Lower lobe of right lung (tissue), 2 donors: ENCODE measurements at places on chromosomes 3 and 15.

DNA sequence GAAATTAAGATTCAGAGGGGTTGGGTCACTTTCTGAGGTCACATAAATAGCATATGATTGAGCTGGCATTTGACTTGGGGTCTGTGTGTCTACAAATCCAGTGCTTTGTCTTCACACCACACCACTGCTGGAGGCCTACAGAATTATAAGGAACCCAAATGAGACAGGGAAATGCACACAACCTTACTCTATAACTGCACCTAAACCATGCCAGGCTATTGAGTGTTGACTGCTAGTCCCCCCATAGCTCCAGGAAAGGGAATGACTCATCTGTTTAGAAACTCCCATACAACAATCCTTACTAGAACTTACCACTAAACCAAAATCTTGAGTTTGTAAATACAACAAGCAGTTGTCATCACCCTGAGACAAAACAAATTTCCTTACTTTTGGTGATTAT lies 16.9 kb upstream of the TSC22D2 start:
- no peak for DNase-seq

- DNase-seq, result peak; percentile 62
Observed at GRCh38 chr15:84685304-84685703, 27.3 kb upstream of the NMB start.

- no peak for DNase-seq
Observed at GRCh38 chr3:45748068-45748467, 48.3 kb downstream of the SLC6A20 start.

DNA sequence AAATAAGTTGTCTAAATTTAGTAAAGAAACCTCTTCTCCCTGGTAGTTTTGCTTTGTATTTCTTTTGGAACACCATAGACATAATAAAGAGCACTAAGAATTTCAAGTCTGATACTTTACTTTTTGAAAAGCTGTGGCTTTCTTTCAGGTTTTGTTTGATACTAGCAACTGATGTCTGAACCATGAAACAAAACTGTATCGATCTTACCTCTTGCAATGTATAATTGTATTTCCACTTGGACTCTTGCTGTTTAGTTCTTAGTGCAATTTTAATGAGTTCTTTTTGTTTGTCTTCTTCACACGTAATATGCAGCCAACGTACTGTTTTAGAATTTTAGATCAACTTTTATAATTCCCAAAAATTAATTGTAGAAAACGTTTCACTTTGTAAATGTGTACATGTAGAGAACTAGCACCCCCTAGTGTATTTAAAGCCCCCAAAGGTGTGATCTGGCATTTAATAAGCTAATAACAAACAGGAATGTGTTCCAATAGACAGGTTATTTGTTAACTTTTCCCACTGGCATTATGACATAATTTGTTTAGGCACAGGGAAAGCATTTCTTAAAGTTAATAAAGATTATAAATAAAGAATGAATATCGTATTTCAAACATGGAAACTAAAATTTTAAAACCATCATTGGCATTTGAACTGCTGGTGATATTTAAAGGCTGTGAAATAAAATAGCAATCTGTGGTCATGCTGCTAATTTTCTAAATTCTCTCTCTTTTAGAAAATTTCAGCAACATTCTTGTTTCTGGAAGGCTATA lies 289.1 kb upstream of the DNAJC19 start:
- DNase-seq, result no peak

DNA sequence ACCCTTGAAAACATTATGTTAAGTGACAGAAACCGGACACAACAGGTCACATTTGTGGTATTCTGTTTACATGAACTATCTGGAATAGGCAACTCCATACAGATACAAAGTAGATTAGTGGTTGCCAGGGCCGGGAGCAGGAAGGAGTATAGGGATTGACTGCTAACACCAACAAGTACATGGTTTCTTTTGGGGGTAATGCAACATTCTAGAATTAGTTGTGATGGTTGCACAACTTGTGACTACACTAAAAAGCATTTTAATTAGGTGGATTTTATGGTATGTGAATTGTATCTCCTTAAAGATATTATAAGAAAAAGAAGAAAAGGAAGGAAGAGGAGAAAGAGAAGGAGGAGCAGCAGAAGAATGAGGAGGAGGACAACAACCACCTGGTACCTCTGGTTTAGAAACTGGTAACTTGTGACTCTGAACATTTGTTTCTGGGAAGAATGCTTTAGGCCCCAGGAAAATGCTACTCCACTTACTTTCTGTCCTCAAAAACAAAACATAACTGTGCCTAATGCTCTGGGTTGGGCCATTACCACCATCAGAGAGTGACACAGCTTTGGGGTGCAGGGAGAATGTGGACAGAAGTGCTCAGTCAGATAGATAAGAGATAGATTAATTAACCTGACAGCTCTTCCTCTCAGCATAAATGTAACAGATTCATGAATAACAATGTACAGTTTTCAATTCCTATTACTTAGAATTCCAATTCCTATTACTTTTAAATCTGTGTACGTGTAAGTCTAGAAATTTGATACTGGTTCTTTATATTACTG lies 20.3 kb downstream of the SETMAR start:
- DNase-seq, result no peak

DNA sequence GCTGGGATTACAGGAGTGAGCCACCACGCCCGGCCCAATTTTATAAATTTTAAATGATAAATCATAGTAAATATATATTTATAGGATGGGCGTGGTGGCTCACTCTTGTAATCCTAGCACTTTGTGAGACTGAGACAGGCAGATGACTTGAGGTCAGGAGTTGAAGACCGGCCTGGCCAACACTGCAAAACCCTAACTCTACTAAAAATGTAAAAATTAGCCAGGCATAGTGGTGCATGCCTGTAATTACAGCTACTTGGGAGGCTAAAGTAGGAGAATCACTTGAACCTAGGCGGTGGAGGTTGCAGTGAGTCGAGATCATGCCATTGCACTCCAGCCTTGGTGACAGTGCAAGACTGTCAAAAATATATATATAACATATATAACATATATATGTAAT lies 26.4 kb downstream of the MFN1 start:
- DNase-seq, result no peak

- no peak for DNase-seq
Observed at GRCh38 chr15:43541785-43542184, 24.4 kb downstream of the MAP1A start.
